GM12891 (cell line): ENCODE measurements at places on chromosomes 7 and 10.
A peak's percentile ranks its signal among the peaks of the same experiment; 100 is the strongest.

GRCh38 chr10:101766753-101767599 is 8.9 kb downstream of the FGF8 start:
- no peak for DNase-seq

- DNase-seq = no peak
These were observed 540.0 kb downstream of the TCERG1L start for GRCh38 chr10:130771491-130771946.

- DNase-seq = no peak
These were observed 435.8 kb downstream of the EXOC4 start for GRCh38 chr7:133688483-133689239.

GRCh38 chr10:44913350-44914081 is 2.4 kb downstream of the TMEM72 start:
- DNase-seq = no peak

DNA sequence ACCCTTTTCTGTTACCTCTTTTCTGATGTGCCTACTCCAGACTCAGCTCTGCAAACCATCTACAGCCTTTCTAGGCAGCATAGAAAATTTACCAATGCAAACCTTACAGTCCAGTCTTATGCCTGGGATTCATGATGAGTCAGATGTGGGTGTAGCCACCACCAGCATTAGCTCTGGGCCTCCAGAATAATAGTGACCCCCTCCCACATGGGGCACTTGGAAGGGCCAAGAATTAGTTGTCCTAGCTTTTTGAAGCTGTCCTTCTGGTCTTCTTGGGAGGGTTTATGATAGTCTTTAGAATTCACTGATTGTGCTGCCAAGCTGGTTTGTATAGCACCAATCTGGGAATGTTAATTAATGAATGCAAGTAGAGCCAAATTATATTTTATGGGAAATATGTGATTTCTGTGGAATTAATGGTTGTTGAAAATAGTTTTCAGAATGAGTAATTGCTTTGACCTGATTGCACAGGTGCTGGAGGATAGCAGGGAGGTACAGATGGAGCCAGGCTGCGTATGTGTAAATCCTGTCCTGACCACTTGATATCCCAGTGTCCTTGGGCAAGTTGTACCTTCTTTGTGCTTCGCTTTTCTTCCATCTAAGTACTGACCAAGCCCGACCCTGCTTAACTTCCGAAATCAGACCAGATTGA is 94.8 kb downstream of the CPED1 start:
- DNase-seq = no peak

- no peak for DNase-seq
These were observed 41.0 kb downstream of the VWA2 start for GRCh38 chr10:114279901-114280644.

DNA sequence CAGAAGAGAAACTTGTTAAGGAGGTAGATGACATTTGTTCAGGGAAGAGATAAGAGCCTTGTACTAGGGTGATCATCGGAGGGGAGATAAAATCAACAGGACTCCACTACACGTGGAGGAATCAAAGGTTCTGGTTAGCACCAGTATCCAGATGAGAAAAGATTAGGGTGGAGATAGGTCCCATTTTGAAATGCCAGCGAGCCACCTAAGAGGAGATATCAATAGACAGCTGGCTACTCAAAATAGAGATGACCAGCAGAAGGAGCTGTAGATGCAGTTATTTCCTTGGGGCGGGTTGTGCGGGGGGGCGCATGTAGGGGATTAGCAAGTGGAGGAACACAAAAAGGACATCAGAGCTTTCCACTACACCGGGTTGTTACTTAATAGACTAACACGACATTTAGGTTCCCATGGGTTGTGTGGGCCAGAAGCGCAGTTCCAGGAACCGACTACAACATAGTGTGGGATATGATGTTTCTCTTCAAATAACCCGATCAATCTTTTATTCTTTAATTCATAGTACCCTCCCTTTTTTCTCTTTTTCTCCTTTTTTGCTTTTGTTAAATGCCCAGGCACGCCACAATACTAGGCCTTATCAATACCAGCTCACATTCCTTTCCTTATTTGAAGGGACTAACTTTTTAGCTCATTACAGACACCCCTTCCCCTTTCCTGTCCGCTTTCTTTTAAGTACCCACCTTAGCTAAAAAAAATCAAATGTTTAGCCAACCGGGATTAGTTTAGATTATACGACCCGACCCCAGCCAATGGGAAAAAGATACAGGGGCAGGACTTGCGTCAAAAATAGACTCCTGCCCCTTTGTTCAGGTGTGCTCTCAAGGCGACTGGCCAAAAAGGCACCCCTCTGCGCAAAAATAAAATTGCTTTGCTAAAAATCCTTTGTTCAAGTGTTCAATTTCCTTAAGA is 2.0 kb upstream of the KIF11 start:
- DNase-seq = peak; percentile 17

DNA sequence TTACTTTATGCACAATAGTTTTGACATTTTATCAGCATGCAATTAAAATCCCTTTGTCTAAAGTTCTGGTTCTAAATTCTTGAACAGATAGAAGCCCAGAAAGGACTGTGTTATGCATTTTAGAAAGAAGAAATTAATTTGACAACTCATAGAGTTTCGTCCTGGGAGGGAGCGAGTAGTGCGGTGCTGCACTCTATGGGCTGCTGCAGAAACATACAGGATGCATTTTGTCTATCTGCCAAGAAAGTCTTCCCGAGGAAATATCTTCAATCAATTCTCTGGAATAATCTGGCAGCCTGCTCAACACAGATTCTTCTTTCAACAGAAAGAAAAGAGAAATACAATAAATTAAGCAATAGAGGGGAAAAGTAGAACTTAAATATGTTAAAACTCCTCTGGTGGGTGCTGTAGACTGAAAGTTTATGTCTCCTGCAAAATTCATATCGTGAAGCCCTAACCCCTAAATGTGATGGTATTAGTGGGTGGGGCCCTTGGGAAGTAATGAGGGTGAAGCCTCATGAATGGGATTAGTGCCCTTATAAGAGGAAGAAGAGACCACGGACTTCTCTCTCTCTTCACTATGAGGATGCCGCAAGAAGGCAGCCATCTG is 39.0 kb upstream of the IFRD1 start:
- no peak for DNase-seq

DNA sequence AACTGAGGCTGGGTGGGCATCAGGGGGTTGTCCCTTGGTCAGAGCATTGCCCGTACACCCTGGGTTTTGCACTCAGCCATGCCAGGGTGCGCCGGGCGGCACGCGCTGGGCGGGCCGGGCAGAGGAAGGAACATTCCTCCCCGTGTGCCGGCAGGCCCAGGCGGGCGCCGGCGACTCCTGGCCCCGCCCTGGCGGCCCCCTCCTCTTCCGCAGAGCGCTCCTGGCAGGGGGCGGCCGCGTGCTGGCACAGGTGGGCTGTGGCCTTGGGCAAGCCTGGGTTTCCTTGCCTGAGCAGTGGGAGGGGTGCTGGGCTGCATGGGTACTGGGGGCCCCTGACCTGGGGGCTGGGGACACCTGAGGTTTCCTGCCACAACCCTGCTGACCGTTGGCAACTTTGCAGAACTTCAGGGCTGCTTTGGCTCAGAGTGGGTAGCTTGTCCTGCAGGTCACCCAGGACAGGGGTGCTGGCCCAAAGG is 3.9 kb downstream of the LFNG start:
- no peak for DNase-seq

DNA sequence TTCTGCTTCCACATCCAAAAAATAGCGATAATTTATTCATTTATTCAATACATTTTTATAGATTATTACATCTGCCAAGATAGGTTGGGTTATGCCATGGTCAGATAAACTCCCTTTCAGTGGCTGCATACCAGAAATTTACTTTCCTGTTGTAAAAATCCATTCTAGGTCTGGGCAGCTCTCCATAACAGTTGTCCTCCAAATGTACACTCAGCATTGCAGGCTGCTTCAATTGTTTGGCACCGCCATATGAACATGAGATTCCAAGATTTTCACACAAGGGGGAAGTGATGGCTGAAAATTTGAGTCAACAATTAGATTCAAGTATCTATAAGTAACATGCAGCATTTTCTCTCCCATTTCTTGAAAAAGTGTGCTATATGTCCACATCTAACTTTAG is 568.7 kb downstream of the ETV1 start:
- no peak for DNase-seq

DNA sequence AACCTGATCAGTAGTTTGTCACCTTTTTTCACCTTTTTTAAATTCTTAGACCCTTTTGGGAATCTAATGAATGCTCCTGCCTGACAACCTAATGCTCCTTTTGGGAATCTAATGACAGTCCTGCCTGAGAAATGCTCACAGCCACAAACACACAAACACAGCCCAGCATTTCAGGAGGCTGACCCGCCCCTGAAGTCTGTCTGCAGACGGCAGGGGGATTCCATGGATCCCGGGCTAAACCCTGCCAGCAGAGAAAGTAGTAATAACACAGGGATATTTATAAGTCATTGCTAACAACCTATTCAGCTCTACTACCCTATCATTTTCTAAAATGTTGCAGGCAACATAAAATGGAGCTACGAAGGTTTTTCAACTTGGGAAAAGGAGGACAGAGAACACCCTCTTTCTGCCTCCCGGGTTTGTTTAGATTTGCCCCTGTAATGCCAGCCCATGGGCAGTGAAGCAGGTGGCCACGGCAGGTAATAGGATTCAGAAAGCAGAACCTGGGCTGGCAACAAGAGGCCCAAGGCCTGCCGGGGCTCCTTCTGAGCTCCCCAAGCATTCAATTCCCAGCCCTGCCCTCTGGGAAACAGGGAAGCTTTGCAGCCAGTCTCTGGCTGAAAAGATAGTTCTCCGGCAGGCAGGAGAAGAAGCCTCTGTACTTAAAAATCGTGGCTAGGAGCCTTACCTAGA is 65.2 kb downstream of the CREB3L2 start:
- DNase-seq = no peak

GRCh38 chr7:90749774-90750173 is 153.7 kb downstream of the CDK14 start:
- no peak for DNase-seq

- no peak for DNase-seq
These were observed 311.9 kb upstream of the GNAI1 start for GRCh38 chr7:79822620-79823240.

DNA sequence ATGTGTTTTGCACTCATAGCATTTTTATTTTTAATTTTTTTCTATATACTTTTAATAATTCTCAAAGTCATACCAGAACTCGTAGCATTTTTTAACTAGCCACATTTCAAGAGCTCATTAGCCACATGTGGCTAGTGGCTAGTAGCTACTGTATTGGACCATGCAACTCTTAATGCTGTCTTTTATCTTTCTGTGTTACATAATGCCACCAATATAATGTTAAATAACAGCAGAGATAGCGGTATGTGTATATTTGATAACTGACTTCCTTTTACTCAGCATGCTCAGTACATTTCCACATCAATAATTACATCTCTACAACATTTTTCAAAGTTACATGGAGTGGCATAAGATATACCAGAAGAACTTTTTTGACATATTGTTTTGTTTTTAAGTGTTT is 91.4 kb downstream of the CDK13 start:
- no peak for DNase-seq

GRCh38 chr7:27619492-27619891 is 43.2 kb downstream of the HIBADH start:
- DNase-seq = no peak

- DNase-seq = no peak
These were observed 407.5 kb upstream of the PRKCQ start for GRCh38 chr10:6987536-6987945.

GRCh38 chr7:38232502-38233366 is 40.7 kb downstream of the TARP start:
- DNase-seq = no peak

- no peak for DNase-seq
These were observed 51.6 kb upstream of the LAMB1 start for GRCh38 chr7:108054537-108054936.

DNA sequence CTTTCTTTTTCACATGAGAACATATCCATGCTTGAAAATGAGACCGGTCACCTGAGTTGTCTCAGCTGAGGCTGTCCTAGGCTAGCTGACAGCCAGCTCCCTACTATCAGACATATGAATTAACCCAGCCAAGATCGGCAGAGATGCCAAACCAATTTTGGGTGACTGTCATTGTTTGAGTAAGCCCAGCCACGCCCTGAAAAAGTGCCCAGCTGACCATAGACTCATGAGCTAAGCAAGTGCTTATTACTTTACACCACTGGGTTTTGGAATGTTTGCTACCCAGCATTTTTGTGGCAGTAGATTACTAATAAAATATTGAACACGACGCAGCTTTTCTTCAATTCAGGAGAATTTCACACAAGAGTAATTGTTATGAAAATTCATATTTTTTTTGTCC is 265.2 kb upstream of the LYZL1 start:
- no peak for DNase-seq

DNA sequence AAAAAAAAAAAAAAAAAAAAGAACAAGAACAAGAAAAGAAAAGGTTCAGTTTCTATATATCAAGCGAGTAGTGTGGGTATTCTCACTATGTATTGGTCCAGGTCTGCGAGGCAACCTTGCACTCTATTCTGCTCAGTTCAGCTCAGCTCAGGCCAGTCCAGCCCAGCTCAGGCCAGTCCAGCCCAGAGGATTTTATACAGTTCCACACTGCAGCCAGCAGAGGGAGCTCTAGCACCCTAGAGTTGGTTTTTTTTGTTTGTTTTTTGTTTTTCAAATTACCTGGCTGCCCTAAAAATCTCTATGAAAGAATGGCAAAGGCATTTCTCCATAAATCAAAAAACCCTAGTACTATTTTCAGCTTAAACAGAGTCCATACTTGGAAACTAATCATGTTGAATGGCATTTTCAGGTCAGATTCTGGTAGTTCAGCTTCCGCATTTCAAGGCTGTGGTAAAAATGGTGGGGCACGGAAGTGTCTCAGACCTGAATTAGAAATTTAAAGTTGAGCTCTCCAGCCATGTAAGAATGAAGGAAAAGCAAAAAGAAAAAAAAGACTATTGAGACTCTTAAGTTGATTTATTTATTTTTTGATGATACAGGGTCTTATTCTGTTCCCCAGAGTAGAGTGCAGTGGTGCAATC is 55.2 kb upstream of the GSDME start:
- DNase-seq = no peak

DNA sequence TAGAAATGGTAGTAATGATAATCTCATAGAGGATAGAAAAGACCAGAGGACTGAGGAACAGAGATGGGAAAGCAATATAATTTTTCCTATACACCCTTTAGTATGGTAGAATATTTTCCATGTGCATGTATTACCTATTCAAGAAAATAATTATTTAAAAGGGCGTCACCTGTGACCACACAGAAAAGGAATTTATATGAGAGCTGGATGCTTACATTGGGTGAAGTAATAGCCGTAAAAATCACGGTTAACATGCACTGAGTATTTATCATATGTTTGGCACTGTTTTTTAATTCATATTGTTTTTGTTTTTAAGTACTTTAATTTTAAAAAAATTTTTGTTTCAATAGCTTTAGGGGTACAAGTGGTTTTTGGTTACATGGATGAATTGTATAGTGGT is 195.1 kb downstream of the IPMK start:
- no peak for DNase-seq
